PC-3 (cell line): ENCODE measurements at places on chromosomes 11 and 22.

GRCh38 chr22:38347181-38347943 is 30.1 kb upstream of the CSNK1E start:
- DNase-seq = no peak

GRCh38 chr22:20979243-20979809 is 2.8 kb upstream of the LZTR1 start:
- no peak for DNase-seq

DNA sequence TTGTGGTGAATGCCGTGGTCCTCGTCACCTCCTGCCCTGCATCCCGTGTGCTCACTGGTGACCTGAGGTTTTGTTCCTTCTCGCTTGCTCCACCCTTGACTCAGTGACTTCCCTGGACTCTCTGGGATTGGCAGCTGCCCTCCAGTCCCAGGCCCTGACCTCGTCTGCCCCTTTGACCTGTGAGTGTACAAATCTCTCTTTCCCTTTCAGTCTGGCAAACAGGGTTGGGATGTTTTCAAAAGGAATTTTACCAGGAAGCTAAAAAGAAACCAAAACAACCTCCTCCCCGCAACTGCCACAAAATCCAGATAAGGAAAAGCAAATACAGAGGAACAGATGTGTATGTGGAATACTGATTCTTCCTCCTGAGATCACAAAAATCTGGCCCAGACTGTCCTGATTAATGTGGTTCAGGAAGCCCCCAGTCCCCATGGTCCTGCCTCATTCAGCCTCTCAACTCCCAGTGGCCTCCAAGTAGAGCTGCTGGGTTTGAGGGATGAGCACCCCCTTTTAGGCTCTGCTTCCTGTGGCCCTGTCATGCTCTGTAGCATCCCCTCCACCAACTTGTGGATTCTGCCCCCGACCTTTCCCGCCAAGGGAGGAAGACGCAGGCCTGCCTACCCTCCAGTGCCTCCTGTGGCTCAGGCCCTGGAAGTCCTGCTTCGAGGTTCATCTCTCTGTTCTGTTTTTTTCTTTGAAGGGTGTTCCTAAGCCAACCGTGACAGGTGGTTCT is 15.2 kb downstream of the ROBO4 start:
- no peak for DNase-seq

DNA sequence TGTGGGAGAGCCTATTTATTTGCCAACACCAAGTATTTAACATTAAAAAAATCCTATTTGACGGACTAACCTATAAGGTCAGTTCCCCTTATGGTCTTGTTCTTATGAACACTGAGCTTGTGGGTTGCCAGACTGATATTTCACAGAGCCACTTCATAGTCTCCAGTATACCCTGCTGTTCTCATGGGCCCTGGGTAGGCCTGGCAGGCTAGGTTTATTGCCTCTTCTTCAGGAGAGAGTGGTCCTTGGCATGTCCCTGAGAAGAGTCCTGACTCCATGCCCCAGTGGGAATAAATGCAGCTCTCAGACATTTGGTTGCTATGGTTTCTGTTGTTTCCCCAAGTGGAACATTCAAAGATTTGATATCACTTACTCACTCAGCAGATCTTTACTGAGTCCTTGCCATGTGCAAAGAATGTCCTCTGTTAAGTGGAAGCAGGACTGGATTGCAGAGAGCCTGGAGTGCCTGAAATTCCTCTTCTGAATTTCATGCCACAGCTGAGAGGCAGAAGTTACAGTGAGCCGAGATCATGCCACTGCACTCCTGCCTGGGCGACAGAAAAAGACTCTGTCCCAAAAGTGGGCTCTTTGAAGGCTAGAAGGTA is 15.7 kb downstream of the SLC5A1 start:
- DNase-seq = no peak

- no peak for DNase-seq
These were observed 19.6 kb downstream of the RTN4RL2 start for GRCh38 chr11:57479911-57480310.

- peak; percentile 63 for DNase-seq
These were observed 52.6 kb downstream of the SWAP70 start for GRCh38 chr11:9716275-9717039.

DNA sequence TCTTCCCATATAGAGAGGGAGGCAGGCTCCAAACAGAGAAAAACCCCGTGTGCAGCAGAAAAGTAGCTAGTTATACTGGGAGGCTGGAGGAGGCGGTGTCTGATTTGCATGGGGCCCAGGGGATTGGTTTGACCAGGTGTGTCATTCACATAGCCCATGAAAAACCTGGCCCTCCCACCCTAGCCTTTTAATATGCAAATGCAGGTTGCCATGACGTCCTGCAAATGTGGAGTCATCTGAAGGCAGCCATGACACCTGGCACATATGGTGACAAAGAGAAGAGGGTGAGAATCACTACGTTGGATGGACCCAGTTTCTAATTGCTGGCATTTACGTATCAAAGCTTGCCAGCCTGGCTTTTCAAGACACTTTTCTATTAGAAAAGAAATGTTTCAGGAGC is 57.8 kb downstream of the FAM181B start:
- DNase-seq = no peak

DNA sequence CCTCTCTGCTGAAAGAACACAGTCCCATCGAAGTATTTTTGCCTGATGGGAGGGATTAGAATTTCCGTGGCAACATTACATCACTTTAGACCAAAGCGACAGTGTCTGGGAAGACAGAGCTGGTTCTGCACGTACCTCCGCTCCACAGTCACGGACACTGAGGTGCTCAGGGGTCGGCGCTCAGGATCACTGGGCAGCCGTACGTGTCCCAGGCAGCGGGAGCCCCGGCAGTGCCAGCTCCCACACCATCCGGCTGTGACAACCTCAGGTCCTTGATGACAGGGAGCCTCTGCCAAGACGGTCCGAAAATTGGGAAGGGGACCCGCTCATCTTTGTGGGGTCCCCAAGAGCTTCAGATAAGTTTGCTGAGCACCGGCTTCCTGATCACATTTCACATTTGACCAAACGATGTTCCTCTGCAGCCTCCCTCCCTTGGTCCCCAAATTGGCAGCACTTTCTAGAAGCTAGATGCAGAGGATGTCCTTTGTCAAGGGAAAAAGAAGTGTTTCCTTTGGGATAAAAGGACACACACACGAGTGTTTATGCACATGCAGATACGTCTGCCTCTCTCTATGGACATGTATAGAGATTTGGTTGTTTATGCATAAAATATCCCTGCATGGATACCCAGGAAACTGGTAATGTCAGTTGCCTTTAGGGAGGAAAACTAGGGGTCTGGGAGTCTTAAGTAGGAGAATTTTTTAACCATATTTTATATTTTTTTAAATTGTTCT is 61.6 kb upstream of the LINC01488 start:
- no peak for DNase-seq

GRCh38 chr11:62150887-62151736 is 27.3 kb downstream of the INCENP start:
- no peak for DNase-seq

GRCh38 chr11:69165775-69166174 is 10.0 kb downstream of the SMIM38 start:
- DNase-seq = no peak

DNA sequence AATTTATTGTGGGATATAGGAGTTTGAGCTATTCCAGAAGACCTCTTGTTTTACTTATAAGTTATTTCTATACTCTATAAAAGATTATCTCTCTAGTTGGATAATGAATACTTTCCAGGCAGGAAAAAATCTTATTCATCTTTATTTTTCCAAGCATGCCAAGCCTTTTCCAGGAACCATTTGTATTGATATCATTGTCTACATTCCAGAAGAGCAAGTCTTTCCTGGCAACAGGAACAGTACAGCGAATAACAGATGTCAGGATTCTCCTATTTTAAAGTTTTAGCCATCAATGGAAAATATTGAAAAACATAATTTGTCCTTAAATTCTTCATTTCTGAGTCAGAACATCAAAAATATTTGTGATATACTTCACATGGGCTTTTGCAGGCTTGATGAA is 5.2 kb upstream of the NXPE1 start:
- DNase-seq = no peak

GRCh38 chr11:104005234-104005855 is 31.1 kb upstream of the DDI1 start:
- peak; percentile 14 for DNase-seq

DNA sequence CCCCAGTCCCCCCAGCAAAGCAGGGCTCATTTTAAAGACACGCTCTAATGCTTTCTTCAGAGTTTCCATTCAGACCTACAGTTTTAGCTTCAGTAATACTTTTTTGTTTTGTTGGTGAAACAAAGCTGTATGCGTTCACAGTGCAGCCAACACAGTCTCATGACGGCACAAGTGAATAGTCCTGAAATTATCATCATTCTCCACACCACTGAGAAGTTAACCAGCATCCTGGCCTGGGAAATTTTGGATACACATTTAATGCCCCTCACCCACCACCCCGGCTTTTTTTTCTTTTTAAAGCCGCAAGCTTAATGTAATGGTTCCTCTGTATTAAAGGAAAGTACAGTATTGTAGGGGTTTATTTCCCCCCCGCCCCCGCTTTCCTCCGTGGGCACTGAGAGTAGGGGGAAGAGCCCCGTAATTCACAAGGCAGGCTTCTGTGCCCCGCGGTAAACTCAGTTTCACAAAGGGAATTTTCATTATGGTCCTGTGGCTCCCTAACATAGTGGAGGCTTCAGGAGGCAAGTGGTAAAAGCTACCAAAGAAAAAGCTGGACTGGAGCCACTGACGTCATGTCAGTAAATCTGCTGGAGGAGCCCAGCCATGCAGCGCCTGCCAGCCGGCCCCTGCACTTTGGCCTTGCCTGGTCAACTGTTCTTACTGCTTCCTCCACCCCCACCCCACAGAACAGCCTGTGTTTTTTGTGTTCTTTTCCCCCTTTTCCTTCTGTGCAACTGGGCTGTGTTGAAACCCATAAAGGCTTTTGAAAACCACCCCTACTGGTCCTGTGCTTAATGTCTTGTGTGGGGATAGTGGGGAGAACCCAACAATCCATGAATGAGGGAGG is 18.2 kb downstream of the TEAD1 start:
- peak; percentile 81 for DNase-seq

- no peak for DNase-seq
These were observed 39.4 kb upstream of the GGTLC2 start for GRCh38 chr22:22605074-22605404.

DNA sequence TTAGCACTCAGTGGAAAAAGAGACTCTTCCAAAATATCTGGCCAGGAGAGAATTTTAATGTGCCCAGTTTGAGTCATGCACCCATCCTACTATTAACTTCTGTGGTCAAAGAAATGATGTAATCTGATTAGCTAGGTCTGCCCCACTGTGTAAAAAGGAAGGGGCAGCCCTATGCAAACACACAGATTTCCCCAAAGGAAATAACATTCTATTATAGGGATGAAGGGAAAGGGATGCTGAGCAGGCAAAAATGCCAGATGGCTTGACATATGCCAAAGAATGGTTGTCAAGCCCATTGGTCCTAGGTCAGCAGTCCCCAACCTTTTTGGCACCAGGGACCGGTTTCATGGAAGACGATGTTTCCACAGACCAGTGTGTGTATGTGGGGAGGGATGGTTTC is 43.3 kb upstream of the PAK1 start:
- DNase-seq = peak; percentile 82

DNA sequence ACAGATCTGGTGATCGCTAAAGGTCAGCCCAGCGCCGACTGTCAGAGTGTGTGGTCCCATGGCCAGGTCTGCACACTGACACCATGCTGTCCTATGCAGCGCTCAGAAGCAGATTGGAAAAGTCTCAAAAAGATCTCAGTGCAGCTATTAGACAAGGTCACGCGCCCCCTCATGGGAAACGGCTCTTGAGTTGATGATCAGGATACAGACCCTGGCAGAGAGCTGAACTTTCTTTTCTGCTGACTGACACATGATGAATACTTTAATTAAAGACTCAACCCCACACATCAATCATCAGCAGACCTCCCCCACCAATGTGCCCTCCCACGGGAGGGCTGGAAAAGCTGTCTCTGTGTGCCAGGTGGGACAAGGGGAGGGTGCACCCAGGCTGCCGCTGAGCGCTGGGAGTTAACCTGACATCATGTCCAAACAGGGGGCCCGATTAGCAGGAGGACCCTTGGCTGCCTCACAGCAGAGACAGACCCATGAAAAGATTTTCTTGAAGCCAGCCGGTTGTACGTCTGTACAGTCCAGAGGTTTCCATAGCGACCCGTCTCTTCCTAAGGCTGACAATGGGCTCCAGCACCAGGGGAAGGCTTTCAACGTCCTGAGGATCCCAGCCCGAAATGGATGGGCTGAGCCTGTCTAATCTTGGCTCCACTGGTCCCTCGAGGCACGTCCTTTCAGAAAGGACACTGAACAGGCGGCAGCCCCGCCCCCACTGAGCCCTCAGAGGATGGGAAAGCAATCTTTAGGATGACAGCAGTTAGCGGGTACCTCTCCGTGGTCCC is 26.9 kb downstream of the RASD2 start:
- DNase-seq = no peak

- peak; percentile 95 for DNase-seq
These were observed 22.3 kb downstream of the DHCR7 start for GRCh38 chr11:71425860-71426259.

GRCh38 chr11:120695426-120695825 is 183.9 kb downstream of the GRIK4 start:
- DNase-seq = no peak

DNA sequence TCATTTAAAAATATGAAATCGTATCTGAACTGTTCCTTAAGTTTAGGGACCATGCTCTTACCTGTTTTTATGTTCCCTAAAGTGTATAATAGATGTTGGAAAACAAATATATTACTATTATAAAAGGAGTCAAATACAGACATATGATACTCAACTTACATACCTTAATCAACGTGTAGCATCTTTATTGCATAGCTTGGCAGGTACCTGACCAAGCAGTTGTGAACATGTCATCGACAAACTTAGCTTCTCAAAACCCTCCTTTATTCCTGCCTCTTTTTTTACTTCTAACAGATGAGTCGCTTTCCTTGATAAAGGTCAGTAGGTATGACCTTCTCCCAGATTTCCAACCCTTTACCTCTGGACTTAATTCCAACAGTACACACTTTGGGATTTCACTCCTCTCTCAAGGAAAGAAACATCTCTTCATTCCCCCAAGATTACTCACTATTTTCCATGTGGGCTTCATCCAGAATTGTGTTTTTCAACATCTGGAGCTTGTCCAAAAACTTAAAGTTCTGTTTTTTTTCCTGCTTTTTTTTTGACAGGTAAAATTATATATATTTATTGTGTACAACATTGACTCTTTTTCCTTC is 11.9 kb downstream of the HIPK3 start:
- DNase-seq = peak; percentile 47
